ENCODE measurements at places on chromosomes 4 and X. TPM values are rescaled to one million over a fixed set of nuclear protein-coding genes. Genes with fewer than 3 reads are reported as not detected.
A peak's percentile ranks its signal among the peaks of the same experiment; 100 is the strongest.

Gene PACRGL
- total RNA-seq = 13.0 TPM

Gene CSAG2
- 0.30 TPM for total RNA-seq

Gene COX7B
- total RNA-seq = 367 TPM

Gene NWD2
- not detected for total RNA-seq

Gene TMEM144
- not detected for total RNA-seq

Gene CXCL13
- total RNA-seq = 0.62 TPM

Gene CDKL2
- total RNA-seq = 1.2 TPM

Gene LRCH2
- total RNA-seq = not detected

Gene SASH3
- 98.7 TPM for total RNA-seq

Gene RADX
- total RNA-seq = 13.1 TPM

Gene BST1
- total RNA-seq = 0.96 TPM

Gene ESX1
- not detected for total RNA-seq

DNA sequence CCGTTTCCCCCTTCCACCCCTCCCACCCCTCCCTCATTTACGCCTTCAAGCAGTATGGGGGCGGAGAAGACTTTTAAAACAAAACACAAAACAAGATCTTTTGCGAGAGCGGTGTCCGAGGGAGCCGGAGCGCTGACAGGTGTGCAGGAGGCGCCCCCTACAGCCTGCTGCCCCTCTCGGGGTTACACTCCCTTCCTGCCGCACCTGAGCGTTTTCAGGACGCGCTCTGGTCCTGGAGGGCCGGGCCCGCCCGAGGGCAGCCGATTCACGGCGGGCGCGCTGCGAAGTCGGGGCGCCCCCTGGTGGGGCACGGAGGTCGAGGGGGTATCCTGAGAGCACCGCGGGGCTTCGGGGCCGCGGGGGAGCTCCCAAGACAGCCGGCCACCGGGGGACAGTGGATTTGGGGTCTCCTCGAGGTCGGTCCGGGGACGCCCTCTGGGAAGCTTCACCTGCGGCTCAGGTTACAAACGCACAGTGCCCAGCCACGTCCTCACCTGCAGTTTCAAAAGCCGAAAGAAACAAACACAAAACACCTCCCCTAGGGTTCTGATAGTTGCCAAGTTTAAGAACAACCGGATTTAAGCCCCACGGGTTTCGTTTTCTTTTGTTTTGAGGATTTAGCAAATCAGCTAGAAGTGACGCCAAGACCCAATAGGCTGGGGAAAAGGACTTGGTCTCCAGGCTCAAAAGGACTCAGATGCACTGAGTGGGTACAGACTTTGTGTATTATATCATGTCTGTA is 8.0 kb upstream of the NEUROG2 start:
- H3K36me3 ChIP-seq = peaks cover 2% of the 10 kb centered on the region
- H3K4me1 ChIP-seq = peaks cover 31% of the 10 kb centered on the region
- H3K27me3 ChIP-seq = peaks cover 45% of the 10 kb centered on the region
- H3K4me3 ChIP-seq = peak overlapping the region; percentile 75
- DNase-seq = peak; percentile 90
- H3K27ac ChIP-seq = no peak overlapping the region

- peaks cover 26% of the 10 kb centered on the region for H3K4me1 ChIP-seq
- no peaks in the 10 kb centered on the region for H3K27me3 ChIP-seq
- H3K36me3 ChIP-seq = peaks cover 29% of the 10 kb centered on the region
- no peak for DNase-seq
- H3K27ac ChIP-seq = no peak overlapping the region
Observed at GRCh38 chr4:73187325-73187724, 71.3 kb downstream of the ANKRD17 start.

- H3K27me3 ChIP-seq = no peaks in the 10 kb centered on the region
- no peak overlapping the region for H3K4me3 ChIP-seq
- H3K27ac ChIP-seq = no peak overlapping the region
- peaks cover 12% of the 10 kb centered on the region for H3K36me3 ChIP-seq
Observed at GRCh38 chr4:169601016-169601771, 11.2 kb downstream of the NEK1 start.

DNA sequence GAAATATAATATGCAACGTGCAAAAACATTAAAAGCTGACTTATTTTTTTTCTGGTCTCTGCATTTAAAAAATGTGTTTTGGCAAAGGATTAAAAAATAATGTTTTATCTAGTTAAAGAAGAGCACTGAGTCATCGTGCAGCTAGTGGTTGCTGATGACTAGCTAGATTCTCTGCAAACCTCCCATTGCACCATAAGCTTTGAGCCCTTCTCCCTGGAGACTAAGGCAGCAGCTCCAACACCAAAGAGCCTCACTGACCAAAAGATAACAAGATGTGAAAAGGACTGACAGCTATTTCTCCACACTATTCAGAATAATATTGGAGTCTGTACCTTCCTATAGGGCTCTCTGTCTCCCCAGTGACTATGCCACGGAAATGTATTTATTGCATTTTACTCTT is 424.3 kb downstream of the SLITRK2 start:
- DNase-seq = no peak
- no peak overlapping the region for H3K27ac ChIP-seq
- no peaks in the 10 kb centered on the region for H3K4me1 ChIP-seq
- no peaks in the 10 kb centered on the region for H3K36me3 ChIP-seq
- no peak overlapping the region for H3K4me3 ChIP-seq
- H3K27me3 ChIP-seq = no peaks in the 10 kb centered on the region

DNA sequence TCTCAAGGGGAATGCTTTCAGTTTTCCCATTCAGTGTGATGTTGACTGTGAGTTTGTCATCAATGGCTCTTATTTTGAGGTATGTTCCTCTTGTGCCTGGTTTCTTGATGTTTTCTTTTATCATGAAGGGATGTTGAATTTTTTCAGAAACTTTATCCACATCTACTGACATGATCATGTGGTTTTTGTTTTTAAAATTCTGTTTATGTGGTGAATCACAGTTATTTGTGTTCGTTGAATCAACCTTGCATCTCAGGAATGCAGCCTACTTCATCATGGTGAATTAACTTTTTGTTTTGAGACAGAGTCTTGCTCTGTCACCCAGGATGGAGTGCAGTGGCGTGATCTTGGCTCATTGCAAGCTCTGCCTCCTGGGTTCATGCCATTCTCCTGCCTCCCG is 263.1 kb upstream of the KLF3 start:
- H3K27ac ChIP-seq = no peak overlapping the region
- DNase-seq = no peak
- no peak overlapping the region for H3K4me3 ChIP-seq
- peaks cover 2% of the 10 kb centered on the region for H3K4me1 ChIP-seq
- no peaks in the 10 kb centered on the region for H3K36me3 ChIP-seq
- no peaks in the 10 kb centered on the region for H3K27me3 ChIP-seq

- no peaks in the 10 kb centered on the region for H3K4me1 ChIP-seq
- no peaks in the 10 kb centered on the region for H3K36me3 ChIP-seq
- H3K27me3 ChIP-seq = no peaks in the 10 kb centered on the region
- H3K4me3 ChIP-seq = no peak overlapping the region
- no peak for DNase-seq
Observed at GRCh38 chr4:136007991-136008390, 1524.3 kb downstream of the PCDH18 start.

- H3K4me1 ChIP-seq = no peaks in the 10 kb centered on the region
- no peak overlapping the region for H3K27ac ChIP-seq
- H3K4me3 ChIP-seq = no peak overlapping the region
- DNase-seq = no peak
- no peaks in the 10 kb centered on the region for H3K27me3 ChIP-seq
Observed at GRCh38 chrX:27996132-27996531, 14.9 kb upstream of the DCAF8L1 start.

DNA sequence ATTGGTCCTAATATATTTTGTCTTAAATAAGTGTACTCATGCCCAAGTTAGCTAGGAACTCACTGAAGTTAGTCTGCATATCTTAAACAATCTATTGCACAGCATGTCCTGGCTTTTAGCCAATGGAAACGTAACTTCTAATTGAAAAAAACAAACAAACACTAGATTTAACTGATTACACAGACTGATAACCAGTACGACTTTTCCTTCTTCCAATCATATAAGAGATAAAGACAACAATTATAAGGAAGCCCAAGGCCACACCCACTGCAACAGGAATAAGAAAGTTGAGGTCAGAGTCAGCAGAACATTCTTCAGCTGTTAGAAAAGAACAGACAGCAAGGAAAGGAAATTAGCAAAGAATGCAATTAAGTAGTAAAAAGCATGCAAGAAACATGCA is 40.8 kb downstream of the LAMP2 start:
- DNase-seq = no peak
- H3K27ac ChIP-seq = no peak overlapping the region
- H3K36me3 ChIP-seq = peaks cover 7% of the 10 kb centered on the region
- H3K27me3 ChIP-seq = no peaks in the 10 kb centered on the region
- H3K4me3 ChIP-seq = no peak overlapping the region
- peaks cover 12% of the 10 kb centered on the region for H3K4me1 ChIP-seq

DNA sequence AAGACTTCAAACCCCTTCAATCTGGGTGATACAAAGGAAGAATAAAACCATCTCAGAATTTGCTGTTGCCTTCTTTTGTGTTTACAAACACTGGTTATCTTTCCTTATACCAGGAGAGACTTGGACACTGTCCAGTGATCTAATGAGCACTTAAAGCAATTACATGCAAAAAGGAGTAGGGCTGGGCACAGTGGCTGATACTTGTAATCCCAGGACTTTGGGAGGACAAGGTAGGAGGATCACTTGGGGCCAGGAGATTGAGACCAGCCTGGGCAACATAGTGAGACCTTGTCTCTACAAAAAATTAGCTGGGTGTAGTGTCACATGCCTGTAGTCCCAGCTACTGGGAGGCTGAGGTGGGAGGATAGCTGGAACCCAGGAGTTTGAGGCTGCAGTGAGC is 95.7 kb upstream of the DRD5 start:
- H3K36me3 ChIP-seq = no peaks in the 10 kb centered on the region
- no peak for DNase-seq
- H3K27ac ChIP-seq = no peak overlapping the region
- peaks cover under 1% of the 10 kb centered on the region for H3K4me1 ChIP-seq
- no peak overlapping the region for H3K4me3 ChIP-seq

- no peaks in the 10 kb centered on the region for H3K36me3 ChIP-seq
- H3K27me3 ChIP-seq = peaks cover 34% of the 10 kb centered on the region
- DNase-seq = peak; percentile 7
- H3K27ac ChIP-seq = no peak overlapping the region
Observed at GRCh38 chr4:54277691-54278090, 48.6 kb downstream of the PDGFRA start.

- no peak overlapping the region for H3K4me3 ChIP-seq
- DNase-seq = no peak
- peaks cover 18% of the 10 kb centered on the region for H3K4me1 ChIP-seq
- H3K27ac ChIP-seq = no peak overlapping the region
Observed at GRCh38 chrX:71867680-71868079, 43.0 kb upstream of the NHSL2 start.

GRCh38 chr4:6582889-6583490 is 8.0 kb downstream of the MAN2B2 start:
- no peak overlapping the region for H3K27ac ChIP-seq
- H3K4me3 ChIP-seq = no peak overlapping the region
- H3K36me3 ChIP-seq = peaks cover 48% of the 10 kb centered on the region
- no peaks in the 10 kb centered on the region for H3K27me3 ChIP-seq
- H3K4me1 ChIP-seq = no peaks in the 10 kb centered on the region
- DNase-seq = peak; percentile 12

- no peaks in the 10 kb centered on the region for H3K4me1 ChIP-seq
- H3K4me3 ChIP-seq = no peak overlapping the region
- H3K27me3 ChIP-seq = no peaks in the 10 kb centered on the region
- H3K36me3 ChIP-seq = no peaks in the 10 kb centered on the region
Observed at GRCh38 chrX:69103539-69103938, 61.7 kb downstream of the PJA1 start.

- DNase-seq = no peak
- no peaks in the 10 kb centered on the region for H3K4me1 ChIP-seq
- H3K36me3 ChIP-seq = no peaks in the 10 kb centered on the region
- H3K4me3 ChIP-seq = no peak overlapping the region
Observed at GRCh38 chr4:47798165-47798564, 39.7 kb downstream of the CORIN start.

DNA sequence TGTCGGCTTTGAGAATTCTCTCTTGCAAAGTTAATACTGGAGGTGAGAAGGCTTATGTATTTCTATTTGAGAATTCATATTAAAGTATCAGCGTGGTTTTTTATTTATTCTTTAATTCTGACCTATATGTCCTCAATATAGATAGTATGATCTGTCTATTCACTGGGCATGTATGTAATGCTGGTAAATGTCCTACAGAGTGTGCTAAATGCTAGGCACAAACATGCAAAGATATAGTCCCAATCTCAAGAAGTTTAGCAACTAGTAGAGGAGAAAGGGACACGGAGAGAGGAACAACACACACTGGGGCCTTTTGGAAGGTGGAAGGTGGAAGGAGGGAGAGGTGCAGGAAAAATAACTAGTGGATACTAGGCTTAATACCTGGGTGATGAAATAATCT is 11.0 kb upstream of the BMPR1B start:
- peaks cover 10% of the 10 kb centered on the region for H3K27me3 ChIP-seq
- H3K4me1 ChIP-seq = no peaks in the 10 kb centered on the region
- no peaks in the 10 kb centered on the region for H3K36me3 ChIP-seq
- no peak overlapping the region for H3K27ac ChIP-seq
- DNase-seq = no peak
- H3K4me3 ChIP-seq = no peak overlapping the region

- DNase-seq = no peak
- no peaks in the 10 kb centered on the region for H3K36me3 ChIP-seq
- H3K27me3 ChIP-seq = no peaks in the 10 kb centered on the region
- H3K27ac ChIP-seq = no peak overlapping the region
Observed at GRCh38 chr4:37998226-37998625, 38.0 kb downstream of the PTTG2 start.

Data from activated naive CD4-positive, alpha-beta T cell treated with anti-CD3 and anti-CD28 coated beads for 36 hours (primary cell).